ENCODE measurements at places on chromosomes 6 and 20.

GRCh38 chr6:117542493-117542892 is 59.8 kb downstream of the GOPC start:
- DNase-seq, result no peak

DNA sequence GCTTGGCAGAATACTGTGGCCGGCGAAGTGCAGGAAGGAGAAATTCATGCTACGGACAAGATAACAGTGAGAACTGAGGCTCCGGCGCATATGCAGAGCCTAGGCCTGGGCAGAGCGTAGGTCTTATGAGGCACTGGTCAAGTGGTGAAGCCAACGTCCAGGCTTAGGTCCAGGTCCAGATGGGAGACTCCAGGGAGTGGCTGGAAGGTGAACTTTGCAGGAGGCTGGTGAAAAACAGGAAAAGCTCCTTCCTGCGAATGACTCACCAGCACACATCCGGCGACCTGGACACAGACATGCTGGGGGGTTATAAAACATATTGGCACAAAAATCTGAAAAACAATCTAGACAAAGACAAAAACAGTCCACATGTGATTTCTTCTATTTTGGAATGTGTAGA is 15.4 kb downstream of the C6orf141 start:
- DNase-seq, result no peak

GRCh38 chr20:57468523-57469417 is 56.2 kb downstream of the CTCFL start:
- no peak for DNase-seq

GRCh38 chr6:93447874-93448273 is 28.5 kb upstream of the EPHA7 start:
- DNase-seq, result no peak

- peak; percentile 12 for DNase-seq
Measured at GRCh38 chr6:41779336-41779735, 364 bp downstream of the FRS3 start.

DNA sequence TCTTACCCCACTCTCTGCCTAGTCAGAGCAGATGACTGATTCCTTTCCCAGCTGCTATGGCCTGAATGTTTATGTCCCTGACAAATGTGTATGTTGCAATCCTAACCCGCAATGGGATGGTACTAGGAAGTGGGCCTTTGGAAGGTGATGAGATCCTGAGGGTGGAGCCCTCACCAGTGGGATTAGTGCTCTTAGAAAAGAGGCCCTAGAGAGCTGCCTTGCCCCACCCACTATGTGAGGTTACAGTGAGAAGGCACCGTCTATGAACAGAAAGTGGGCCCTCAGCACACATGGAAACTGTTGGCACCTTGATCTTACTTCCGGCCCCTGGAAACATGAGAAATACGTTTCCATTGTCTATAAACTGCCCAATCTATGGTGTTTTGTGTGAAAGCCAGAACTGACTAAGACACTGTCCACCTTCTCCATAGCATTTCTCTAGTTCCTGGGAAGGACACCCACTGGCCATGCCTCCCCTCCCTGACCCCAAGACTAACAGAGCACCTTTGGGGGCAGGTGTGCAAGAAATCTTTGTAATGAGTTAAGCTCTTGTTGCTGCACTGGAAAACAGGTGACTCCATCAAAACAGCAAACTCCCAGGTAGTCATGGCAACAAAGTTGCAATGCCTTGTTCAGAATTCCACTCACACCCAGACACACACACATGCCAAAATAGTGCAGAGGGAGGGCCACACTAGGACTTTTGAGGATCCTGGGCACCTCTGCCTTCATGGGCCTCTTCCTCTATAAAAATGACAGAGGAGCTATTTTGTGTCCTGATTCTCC is 16.2 kb downstream of the GABRR2 start:
- DNase-seq, result peak; percentile 12

- DNase-seq, result no peak
Measured at GRCh38 chr6:52180787-52181558, 5.2 kb upstream of the IL17A start.

DNA sequence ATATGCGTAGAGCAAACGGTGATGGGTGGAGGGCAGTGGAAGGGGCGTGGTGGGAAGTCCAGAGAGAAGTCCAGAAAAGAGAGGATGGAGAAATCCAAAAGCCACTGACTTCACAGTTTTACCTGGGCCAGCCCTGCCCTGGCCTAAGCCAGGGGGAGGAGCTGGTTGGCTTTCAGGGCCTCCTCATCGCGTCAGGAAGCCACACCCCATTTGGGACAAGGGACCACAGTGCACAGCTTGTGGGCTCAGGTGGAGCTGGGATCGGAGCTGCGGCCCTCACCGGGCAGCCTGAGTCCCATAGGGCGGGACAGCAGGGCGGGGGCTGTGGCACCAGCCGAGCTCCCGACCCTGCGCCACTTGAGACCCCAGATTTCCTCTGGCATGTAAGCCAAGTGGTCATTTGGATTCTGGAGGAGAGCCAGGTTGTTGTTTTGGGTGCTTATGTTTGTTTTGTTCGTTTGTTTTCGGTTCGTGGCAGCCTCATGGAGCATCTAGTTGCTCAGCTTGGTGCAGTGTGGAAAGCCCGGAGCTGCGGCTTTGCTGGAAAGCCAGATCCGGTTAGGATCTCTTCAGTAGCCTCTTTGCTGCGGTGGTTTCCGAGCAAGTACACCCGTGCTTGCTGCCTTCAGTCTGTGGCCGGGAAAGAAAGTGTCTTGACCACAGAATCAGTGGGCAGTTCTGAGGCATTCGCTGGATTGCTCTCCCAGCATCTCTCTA is 42.2 kb downstream of the RIOK1 start:
- DNase-seq, result peak; percentile 27

DNA sequence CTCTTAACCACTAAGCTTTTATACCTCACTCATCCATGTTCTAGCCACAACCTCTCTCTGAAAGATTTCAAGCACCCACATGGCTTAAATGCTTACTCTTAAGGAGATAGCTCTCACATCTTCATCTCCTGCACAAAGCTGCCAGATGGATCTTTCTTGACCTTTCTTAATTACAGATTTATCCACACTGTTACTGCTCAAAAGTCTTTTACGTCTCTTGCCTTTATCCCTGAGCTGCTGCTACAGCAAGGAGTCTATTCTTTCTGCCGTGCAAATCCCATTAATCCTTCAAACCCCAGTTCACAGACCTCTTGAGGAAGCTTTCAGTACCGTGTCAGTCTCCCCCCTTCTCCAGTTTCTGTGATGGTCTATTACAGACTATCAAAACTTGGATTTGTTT is 54.6 kb downstream of the B4GALT5 start:
- DNase-seq, result no peak

DNA sequence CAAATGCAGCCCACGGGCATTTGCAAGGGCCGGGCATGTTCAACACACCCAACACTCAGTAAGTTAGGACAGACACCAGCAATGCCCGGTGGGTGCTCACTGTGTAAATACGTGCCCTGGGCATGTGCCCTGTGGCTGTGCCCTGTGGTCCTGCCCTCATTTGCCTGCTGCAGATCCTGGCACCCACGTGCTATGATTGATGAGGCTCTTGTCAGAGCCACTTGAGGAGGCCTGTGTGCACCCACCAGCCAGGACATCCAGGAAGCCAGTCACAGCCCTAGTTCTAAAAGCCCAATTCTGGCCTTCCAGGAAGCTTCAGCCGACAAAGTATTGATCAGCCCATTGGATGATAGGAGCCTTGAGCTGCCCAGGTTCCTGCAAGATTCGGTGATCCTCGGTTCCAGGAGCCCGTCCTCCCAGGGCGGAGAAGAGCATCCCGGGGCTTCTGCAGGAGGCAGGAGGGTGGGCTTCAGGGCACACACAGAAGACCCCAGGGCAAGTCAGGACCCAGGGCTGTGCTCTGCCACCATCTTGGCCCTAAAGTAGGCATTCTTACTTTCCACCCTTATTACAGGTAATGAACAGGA is 223.9 kb downstream of the PREX1 start:
- no peak for DNase-seq

- DNase-seq, result peak; percentile 98
Measured at GRCh38 chr6:26158076-26158580, 70.9 kb downstream of the HFE start.

DNA sequence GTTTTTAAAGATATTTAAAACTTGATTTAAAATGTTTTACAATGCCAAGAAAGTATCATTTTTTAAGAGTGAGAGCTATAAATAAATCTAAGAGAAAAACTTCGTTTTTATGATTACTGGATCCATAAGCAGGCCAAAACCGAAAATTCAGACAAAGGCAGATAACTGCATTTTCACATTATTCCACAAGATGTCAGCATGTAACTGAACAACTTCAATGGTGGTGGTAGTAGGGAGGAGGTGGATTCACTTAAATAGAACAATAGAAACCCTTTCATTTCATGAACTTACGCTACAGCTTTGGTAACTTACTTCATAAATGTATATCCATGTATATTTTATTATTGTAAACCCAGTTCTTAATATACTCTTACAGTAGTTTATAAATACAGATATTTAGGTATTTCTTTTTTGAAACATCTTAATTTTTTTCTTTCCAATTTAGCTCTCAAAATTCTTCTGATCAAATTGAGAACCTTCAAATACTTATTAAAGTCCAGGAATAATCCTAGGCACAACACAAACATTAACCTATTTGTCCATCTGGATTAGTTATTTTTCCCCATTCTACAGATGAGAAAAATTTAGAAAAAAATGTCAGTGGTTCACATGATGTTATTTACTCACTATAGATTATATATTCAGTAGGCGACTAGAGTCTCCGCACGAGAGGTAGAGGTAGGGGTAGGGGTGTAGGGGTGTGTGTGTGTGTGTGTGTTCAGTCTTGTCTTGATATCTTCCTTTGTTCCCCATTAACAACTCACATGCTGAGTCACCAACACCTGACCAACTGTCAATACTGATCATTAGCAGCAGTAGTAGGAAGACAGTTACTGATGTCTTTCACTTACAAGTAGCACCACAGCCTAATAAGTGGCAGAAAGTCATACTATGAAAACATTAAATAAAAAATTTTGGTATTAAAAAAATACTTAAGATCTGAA is 111.5 kb downstream of the ARHGAP18 start:
- DNase-seq, result peak; percentile 75

DNA sequence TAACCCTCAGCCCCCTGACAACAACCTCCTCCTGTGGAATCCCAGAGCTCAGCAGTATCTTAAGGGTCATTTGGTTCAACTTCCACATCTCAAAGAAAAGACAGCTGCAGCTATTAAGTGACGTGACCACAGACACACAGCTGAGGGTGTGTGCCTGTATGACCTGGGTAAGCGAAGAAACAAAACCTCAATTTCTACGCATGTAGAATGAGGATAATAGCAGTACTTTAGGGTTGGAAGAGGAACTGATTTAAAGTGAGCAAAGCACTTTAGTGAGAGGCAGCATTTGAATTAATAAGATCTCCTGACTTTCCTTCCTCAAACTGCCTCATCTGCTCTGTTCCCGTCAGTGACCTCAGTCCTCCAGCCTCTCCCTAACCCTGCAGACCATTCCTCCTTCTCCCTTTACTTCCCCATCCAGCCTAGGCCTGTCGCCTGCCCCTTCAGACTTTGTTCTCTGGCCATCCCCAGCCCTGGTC is 6.8 kb upstream of the ARMC2 start:
- no peak for DNase-seq

DNA sequence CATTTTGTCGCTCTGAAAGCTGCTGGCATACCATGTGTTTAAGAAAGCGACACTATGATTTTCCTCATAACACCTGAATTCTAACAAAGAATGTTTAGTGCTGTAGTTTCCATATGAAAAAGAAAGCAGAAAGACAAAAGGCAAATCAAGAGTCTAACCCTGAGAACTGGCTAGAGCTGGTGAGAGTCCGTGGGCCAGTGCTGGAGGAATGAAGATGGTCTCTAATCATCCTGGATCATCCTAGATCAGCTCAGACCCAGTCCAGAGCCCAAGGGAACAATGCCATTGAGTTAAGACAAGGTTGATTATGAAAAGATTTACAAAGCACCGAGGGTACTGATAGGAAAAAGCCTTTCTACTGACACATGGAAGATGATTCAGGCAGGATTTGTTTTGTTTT is 73.0 kb upstream of the MYLIP start:
- DNase-seq, result no peak

GRCh38 chr6:1904466-1904799 is 294.7 kb downstream of the FOXC1 start:
- no peak for DNase-seq

DNA sequence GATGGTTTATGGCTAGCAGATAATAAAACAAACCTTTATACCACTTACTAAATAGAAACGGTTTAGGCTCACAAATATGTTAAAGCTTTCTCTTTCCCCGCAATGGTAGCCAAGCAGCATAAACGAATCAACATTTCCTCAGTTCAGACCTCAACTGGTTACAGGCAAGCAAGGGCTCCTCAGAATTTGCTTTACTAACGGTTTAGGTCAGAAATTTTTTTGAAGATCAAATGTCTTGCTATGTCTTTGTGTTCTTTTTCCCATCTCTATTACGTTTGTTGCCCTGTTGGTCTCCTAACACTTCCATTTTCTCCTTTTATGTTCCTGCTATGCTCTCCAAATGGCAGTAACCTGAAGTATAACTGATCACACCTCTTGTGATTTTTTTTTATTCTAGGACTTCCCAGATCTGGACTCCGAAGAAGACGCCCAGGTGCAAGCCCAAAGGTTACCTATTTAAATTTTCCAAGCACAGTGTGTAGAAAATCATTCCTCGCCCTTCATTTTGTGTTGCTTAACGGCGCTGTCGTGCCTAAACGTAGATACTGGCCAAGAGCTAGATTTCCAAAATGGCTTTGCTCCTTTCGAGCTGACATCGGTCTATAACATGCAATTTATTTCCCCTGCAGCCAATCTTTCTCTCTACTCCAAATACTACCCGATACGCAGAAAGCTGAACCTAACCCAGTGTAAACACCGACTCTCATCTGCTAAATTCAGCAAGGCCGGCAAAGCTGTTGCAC is 717 bp upstream of the ASF1A start:
- DNase-seq, result peak; percentile 86

GRCh38 chr6:84156306-84156705 is 71.1 kb downstream of the CEP162 start:
- no peak for DNase-seq

GRCh38 chr6:147676495-147677199 is 168.2 kb downstream of the SAMD5 start:
- no peak for DNase-seq

DNA sequence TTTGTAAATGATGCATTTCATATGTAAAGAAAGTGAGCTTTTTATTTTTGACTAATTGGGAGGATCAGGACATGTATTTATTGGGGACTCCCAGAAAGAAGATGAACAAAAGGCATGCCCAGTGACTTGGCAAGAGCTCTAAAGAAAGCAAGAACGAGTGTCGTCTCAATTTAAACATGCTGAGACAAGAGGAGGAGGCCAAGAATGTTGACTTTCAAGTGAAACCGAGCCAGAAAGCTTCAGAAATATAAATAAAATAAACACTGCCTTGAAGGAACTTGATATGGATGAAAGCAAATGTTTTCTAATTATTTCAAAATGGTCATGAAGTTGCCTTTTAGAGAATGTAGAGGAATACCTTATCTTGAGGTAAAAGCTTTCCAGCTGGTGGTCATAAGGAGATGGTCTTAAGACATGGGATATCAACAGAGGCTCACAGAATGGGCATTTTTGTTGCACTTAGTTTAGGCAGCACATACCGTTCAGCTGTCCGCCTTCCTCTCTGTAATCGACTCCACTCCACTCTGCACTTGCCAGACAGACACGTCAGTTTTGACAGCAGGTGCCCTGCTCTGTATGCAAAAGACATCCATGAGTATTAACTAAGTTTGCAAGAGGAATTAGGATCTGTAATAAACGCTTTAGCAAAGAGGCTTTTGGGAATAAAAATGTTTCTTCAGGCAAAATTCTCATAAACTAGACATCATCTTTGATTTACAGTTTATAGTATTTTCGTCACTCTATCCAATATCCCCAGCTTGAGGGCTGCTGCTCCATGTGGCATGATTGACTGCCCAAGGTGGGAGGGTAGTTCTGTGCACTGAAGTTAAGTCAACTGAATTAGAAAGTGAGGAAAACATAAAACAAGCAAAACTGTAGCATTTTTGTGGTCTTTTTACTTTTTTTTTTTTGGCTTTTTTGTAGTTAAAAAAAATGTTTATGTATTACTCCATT is 613.1 kb downstream of the PKHD1 start:
- no peak for DNase-seq

Measured in mesendoderm (in vitro differentiated cells).